CD8-positive, alpha-beta memory T cell (primary cell): ENCODE measurements at places on chromosomes 3 and 15.

DNA sequence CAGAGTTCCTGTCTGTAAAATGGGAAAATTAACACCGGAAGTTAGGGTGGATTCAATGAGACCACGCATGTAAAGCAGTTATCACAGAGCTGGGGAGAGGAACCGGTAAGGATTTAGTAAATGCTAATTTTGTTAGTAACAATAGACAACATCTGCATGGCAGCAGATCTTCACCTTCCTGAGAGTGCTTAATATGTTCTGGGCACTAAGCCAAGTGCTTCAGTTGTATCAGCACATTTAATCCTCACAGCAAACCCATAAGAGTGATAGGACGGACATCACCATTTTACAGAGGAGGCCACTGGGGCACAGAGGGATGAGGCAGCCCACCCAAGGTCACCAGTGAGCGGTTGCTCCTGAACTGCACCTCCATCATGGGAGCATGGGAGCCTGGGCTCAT is 189.4 kb downstream of the WNT5A start:
- no peak overlapping the region for H3K4me3 ChIP-seq
- no peaks in the 10 kb centered on the region for H3K27me3 ChIP-seq
- no peak for DNase-seq
- H3K27ac ChIP-seq: no peak overlapping the region
- H3K4me1 ChIP-seq: no peaks in the 10 kb centered on the region

GRCh38 chr3:117528688-117529087 is 819.1 kb downstream of the TUSC7 start:
- H3K4me1 ChIP-seq: no peaks in the 10 kb centered on the region
- no peak overlapping the region for H3K4me3 ChIP-seq
- DNase-seq: no peak

DNA sequence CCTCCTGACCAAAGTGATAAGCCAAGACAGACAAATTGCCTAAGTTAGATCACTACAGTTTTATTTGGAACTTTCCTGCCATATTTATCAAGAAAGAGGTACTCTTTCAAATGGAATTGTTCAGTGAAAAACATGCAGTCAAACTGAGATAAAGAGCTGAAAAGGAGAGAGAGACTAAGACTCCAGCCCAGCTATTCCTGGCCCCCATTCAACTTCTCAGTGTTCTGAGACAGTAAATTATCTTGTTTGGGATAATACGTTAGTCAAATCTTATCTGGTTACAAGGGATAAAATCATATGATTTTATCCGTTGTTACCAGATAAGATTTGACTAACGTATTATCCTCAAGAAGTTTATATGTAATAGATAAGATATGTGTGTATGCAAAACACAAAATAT is 67.6 kb upstream of the CMC1 start:
- H3K27ac ChIP-seq: no peak overlapping the region
- H3K4me3 ChIP-seq: no peak overlapping the region
- peaks cover 20% of the 10 kb centered on the region for H3K4me1 ChIP-seq
- no peaks in the 10 kb centered on the region for H3K27me3 ChIP-seq
- no peak for DNase-seq

GRCh38 chr3:16378920-16379319 is 113.9 kb downstream of the OXNAD1 start:
- no peaks in the 10 kb centered on the region for H3K36me3 ChIP-seq
- no peak for DNase-seq
- no peak overlapping the region for H3K4me3 ChIP-seq
- peaks cover 56% of the 10 kb centered on the region for H3K4me1 ChIP-seq
- no peak overlapping the region for H3K27ac ChIP-seq

DNA sequence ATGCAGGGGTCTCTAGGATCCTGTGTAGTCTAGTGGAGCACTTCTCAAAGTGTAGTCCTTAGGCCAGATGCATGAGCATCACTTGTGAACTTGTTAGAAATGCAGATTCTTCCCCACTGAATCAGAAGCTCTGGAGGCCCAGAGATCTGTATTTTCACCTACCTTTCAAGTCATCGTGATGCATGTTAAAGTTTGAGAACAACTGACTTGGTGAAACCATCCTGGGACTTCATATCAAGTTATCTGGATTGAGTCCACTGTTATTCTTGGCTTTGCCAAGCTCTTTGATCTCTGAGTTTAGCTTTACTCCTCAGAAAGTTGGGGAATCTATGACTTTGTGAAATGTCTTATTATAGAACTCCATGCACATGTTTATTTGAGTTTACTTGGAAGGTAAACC is 78.5 kb downstream of the ARNT2 start:
- no peak overlapping the region for H3K27ac ChIP-seq
- H3K4me3 ChIP-seq: no peak overlapping the region
- no peaks in the 10 kb centered on the region for H3K4me1 ChIP-seq
- no peaks in the 10 kb centered on the region for H3K27me3 ChIP-seq
- no peak for DNase-seq
- no peaks in the 10 kb centered on the region for H3K36me3 ChIP-seq

DNA sequence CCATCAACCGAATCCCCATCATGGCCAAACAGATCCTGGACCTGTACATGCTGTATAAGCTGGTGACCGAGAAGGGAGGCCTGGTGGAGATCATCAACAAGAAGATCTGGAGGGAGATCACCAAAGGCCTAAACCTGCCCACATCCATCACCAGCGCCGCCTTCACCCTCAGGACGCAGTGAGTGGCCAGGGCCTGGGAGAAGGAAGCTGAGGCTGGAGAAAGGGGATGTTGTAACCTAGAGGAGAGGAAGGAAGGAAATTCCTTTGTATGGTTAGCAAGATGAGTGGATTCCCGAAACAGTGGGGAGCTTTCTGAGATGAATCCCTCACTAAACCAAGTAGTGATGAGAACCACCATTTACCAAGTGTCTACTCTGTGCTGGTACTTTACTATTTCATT is 25.8 kb upstream of the CLK3 start:
- peaks cover 33% of the 10 kb centered on the region for H3K36me3 ChIP-seq
- H3K27ac ChIP-seq: no peak overlapping the region
- H3K4me1 ChIP-seq: no peaks in the 10 kb centered on the region
- DNase-seq: no peak

GRCh38 chr15:73918784-73919183 is 7.5 kb upstream of the LOXL1 start:
- no peaks in the 10 kb centered on the region for H3K36me3 ChIP-seq
- H3K4me3 ChIP-seq: no peak overlapping the region
- H3K4me1 ChIP-seq: peaks cover 18% of the 10 kb centered on the region
- DNase-seq: no peak
